ENCODE measurements at places on chromosomes 5 and 9.

GRCh38 chr5:126878085-126878484, 101.1 kb downstream of the LMNB1 start:
- DNase-seq = no peak

GRCh38 chr5:87674235-87674634, 261.5 kb upstream of the CCNH start:
- DNase-seq = no peak

GRCh38 chr5:80284720-80285119, 28.9 kb upstream of the SERINC5 start:
- peak; percentile 36 for DNase-seq

- DNase-seq = no peak
Measured at GRCh38 chr5:65771266-65771665, 49.3 kb downstream of the NLN start.

- DNase-seq = no peak
Measured at GRCh38 chr9:86578722-86579121, 224.5 kb upstream of the TUT7 start.

DNA sequence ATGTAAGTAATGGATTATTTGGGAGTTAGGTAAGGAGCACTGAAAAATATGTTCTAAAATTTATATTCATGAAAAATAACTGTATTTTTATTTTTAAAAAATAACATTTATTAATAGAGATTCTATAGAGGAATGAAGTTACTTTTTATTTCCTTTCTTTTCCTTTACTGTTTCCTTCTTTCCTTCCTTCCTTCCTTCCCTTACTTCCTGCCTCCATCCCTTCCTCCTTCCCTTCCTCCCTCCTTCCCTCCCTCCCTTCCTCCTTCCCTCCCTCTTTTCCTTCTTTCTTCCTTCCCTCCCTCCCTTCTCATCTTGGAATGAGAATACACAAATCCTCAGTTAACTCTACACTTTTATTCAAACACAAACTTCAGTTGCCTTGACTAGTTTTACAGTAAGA, 560.1 kb downstream of the RAB3C start:
- DNase-seq = no peak

DNA sequence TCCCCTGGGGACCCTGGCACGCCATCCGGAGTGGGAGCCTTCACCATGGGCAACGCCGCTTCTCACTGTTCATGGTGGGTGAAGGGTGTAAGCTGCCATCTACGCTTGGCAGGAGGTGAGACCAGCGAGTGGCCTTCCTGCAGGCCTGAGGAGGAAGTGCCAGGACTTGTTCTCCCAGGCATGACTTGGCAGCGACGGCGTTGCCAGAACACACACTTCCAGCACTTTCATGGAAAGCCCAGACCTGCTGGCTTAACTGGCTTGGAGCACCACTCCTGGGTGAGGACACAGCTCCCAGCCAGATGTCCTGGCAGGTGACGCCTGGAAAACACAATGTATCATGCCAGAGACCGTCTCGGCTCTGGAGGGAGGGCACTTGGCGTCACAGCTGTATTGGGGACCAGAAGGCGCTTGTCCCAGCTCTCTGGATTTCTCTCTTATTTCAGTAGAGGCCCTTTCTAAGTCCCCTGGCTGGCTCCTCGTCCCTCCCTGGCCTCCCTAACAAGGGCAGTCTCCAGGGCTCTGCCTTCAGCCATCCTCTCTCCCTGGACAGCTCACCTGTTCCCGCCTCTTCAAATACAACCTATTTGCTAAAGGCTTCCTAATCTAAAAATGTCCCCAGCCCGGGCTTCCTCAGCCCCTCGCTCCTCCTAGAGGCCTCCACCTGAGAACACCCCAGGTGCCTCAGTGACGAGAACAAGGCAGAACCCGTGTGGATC, 188.3 kb downstream of the OLFM1 start:
- no peak for DNase-seq

DNA sequence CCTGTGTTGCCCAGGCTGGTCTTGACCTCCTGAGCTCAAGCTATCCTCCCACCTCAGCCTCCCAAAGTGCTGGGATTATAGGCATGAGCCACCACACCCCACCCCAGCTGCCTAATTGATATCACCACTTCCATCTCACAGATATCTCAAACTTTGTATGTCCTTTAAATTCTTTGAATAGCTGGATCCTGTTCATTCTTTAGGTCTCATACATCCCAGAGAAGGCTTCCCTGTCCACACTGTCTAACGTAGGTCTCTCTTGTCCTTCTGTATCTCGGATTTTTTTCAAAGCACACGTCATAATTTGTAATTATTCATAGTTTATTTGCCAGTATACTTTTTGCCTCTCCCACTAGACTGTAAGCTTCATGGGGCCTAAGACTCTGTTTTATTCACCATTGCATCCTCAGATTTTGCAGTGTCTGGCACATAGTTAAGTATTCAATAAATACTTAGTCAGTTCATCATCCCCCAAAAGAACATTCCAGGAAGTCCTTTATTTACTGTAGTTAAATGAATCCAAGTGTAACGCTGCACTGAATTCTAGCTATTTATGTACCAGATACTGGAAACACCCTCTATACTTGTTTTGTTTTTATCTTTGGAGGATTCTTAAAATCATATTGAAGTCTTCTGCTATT, 10.5 kb downstream of the ARSK start:
- DNase-seq = no peak

- no peak for DNase-seq
Measured at GRCh38 chr5:66932457-66932856, 264.1 kb downstream of the CD180 start.

DNA sequence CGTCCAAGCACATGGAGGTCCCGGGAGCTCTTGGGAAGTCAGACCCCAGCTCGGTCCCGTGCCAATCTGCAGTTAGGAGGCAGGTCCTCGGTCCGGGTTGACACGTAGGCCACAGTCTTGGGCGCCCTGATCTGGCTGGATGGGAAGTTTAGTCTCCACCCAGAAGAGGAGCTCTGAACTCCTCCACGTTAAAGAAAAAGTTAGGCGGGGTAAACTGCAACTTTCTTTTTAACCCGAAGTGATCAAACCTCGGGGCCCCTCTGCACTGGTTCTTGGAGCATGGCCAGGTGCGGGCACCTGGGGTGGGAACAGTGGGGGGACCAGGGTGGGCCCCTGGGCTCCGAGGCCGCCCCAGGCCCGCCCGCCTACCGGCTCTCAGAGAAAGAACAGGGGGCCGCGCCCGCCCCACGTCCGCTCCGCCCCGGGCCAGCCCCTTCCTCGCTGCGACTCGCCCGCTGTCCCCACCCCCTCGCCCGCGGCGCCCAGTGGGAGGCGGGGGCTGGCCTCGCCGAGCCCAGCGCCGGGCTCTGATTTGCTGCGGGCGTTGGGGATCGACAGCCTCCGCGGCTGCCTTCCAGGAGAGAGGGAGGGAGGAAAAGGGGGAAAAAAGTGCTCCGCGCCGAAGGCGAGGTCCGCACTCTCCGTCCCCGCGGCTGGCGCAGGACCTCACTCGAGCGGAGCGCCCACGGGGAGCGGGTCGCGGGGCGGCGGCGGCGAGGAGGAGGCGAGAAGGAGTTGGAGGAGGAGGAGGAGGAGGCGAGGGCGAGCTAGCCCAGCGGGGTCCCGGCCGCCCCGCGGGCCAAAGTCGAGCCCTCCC, at the start of gene COL5A1:
Gene COL5A1, plus strand, starts transcription at position 631 of the 817 bp plus-strand sequence. CDS start 385 bp downstream, outside the sequence.
- DNase-seq = peak; percentile 55

- no peak for DNase-seq
Measured at GRCh38 chr9:38361473-38361850, 31.0 kb upstream of the ALDH1B1 start.

GRCh38 chr5:59036274-59036961, 453.5 kb downstream of the RAB3C start:
- peak; percentile 48 for DNase-seq

GRCh38 chr9:111992523-111992922, 95.9 kb downstream of the UGCG start:
- DNase-seq = no peak

- no peak for DNase-seq
Measured at GRCh38 chr5:59789197-59789596, 104.3 kb downstream of the PDE4D start.

GRCh38 chr9:36872641-36873040, 161.4 kb downstream of the PAX5 start:
- DNase-seq = no peak

DNA sequence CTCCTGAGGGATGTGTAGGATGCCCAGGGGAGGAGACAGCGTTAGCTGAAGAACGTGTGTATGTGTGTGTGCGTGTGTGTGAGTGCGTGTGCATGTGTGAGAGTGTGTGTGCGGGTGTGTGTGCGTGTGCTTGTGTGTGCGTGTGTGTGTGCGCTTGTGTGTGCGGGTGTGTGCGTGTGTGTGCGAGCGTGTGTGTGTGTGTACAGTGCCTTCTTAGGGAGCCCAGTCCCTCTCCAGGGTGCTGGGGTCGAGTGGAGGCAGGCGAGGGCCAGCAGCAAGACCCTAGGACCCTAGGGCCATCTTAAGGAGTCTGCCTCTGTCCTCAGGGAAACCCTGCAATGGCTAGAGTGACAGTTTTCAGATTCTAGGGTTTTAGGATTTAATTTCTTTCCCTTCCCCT, 26.0 kb upstream of the STXBP1 start:
- DNase-seq = no peak

- no peak for DNase-seq
Measured at GRCh38 chr5:65846101-65846500, 80.3 kb upstream of the ERBIN start.

DNA sequence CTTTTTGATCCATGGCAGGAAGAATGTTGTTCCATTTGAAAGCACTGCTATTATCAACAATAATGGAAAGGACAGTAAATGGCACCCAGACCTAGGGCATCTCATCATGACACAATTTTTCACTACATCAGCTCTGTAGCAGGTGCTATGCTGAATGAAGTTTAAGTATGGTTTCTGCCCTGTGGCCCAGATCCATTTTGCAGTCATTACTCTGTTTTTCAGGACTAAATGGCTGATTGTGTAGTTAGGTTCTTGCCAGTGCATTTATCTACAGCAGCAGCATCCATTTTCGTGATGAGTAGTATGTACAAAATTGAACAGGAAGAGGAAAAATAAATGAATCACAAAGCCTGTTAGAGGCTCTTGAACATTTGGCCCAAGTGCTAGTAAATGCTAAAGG, 270.5 kb upstream of the CD180 start:
- no peak for DNase-seq

- DNase-seq = no peak
Measured at GRCh38 chr5:39108987-39109386, 34.8 kb upstream of the RICTOR start.

GRCh38 chr5:156399323-156399722, 72.4 kb downstream of the SGCD start:
- no peak for DNase-seq

- DNase-seq = no peak
Measured at GRCh38 chr5:154813736-154814135, 36.7 kb downstream of the FAXDC2 start.

- no peak for DNase-seq
Measured at GRCh38 chr9:112551641-112552040, 65.0 kb downstream of the KIAA1958 start.

DNA sequence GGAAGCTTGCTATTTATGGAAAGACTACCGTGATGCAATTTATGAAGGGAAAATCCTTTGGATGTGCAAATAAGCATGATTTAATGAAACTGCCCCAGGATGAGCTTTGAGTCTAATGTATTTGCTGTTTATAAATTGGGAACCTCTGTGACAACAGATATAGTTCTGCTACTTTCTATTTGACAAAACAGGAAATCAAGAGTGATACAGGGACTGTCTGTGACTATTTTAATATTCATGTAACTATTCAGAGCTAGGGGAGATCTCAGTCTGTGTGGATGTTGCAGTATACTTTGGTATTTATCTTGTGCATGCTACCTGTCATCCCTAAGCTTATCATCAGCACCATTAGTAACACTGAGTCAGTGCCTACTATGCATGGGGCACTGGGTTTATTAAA, 132.1 kb downstream of the PDZD2 start:
- no peak for DNase-seq

GRCh38 chr9:36486329-36486932, 86.3 kb upstream of the MELK start:
- no peak for DNase-seq

GRCh38 chr9:84111726-84112125, 131.1 kb downstream of the RMI1 start:
- DNase-seq = no peak

GRCh38 chr5:33688066-33688465, 203.7 kb downstream of the ADAMTS12 start:
- no peak for DNase-seq

DNA sequence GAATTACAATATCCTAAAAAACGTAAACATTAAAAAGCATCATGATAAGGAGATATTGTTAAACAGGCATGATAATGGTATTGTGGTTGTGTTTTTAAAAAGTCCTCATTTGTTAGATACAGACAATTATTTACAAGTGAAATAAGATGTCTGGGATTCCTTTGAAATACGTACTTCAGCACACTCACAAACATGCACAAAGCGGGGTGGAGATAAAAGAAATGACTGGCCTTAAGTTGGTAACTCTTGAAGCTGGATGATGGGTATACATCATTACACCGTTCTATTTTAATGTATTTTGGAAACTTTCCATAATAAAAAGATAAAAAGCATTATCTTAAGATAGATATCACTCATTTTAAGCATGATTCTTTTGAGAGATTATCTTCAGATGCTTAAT, 1.0 kb downstream of the FAM200C start:
- no peak for DNase-seq

- no peak for DNase-seq
Measured at GRCh38 chr5:57749396-57749795, 266.8 kb upstream of the ACTBL2 start.

- no peak for DNase-seq
Measured at GRCh38 chr5:1417586-1418225, 27.5 kb downstream of the SLC6A3 start.

DNA sequence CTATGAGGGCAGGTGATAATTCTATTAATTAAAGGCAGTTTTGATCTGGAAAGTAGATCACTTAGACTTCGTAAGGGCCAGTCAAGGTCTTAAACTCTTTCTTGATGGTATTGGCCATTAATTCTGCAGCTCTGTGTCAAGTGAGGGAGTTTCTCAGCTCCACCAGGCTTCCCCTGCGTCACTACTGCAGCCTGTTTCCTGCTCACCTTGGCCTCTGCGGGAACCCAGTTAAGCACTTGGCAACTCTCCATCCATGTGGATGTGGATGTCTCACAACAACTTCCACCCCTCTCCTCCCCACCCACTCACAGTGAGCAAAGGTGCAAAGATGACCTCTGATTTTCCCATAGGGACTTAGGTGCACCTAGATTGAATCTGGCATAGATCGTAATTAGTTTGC, 191.6 kb downstream of the PLK2 start:
- DNase-seq = no peak

- no peak for DNase-seq
Measured at GRCh38 chr9:13047827-13048587, 231.5 kb downstream of the MPDZ start.

DNA sequence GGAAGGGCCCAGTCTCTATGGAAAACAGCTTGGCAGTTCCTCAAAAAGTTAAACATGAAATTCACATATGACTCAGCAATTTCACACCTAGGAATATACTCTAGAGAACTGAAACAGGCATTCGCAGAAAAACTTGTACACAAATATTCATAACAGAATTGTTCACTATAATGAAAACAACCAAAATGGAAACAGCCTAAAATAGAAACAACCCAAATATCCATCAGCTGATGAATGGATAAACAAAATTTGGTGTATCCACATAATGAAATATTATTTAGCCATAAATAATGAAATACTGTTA, 4.8 kb upstream of the GPR150 start:
- no peak for DNase-seq

- no peak for DNase-seq
Measured at GRCh38 chr5:68270399-68270975, 54.9 kb downstream of the PIK3R1 start.

GRCh38 chr9:28317745-28318144, 744.5 kb upstream of the C9orf72 start:
- DNase-seq = no peak

Data from activated naive CD4-positive, alpha-beta T cell treated with anti-CD3 and anti-CD28 coated beads, Interleukin-2, amount 50 U/mL, for 16 hours (primary cell).